NCI-H2081 (cell line): ENCODE measurements at places on chromosomes 3 and 15.

- peak; percentile 28 for DNase-seq
These were observed 440.1 kb downstream of the GABRG3 start for GRCh38 chr15:27410996-27411605.

DNA sequence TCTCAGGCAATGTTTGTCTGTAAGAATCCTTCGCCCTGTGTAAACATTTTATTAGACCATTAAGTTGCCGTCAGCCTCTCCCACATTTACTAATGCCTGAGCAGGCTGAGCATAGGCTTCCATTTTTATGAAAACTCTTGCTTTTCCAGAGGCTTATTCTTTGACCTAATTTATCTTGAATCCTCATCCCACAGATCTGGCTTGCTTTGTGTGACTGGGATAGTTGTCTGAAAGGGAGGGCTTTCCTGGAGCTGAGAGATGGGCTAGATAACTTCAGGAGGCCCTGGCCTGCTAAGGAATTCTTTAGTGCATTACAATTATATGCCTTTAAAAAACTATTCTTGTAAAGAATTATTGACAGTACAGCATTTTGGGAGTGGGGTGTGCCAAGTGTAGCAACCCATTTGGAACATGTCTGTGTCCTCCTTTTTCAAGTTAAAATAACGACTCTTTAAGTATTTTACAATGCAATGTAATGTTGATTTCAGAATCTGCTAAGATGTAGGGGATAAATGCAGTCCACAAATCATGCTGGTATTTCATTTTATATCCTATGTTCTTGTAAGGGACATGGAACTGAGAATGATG lies 52.4 kb downstream of the EEFSEC start:
- DNase-seq = no peak

DNA sequence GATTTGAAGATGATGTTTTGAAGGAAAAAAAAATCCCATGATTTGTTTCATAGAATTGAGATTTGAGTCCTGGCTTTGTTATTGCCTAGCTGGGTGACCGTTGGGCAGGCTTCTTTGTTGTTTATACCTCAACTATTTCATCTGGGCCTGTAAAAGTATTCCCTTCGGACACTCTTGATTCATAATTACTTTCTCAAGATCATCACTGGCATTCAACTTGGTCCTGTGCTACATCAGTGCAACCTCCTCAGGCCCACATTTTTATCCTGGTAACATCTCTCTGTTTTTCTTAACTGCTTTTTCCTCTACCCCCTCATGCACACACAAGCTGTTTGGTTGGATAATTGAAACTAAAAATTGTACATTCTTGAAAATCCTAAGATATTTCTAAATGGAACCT lies 67.5 kb upstream of the P3H2 start:
- DNase-seq = no peak

GRCh38 chr3:169965562-169966427 lies 812 bp upstream of the SEC62 start:
- DNase-seq = peak; percentile 68

- DNase-seq = no peak
These were observed 370.6 kb upstream of the TBL1XR1 start for GRCh38 chr3:177567833-177568232.

DNA sequence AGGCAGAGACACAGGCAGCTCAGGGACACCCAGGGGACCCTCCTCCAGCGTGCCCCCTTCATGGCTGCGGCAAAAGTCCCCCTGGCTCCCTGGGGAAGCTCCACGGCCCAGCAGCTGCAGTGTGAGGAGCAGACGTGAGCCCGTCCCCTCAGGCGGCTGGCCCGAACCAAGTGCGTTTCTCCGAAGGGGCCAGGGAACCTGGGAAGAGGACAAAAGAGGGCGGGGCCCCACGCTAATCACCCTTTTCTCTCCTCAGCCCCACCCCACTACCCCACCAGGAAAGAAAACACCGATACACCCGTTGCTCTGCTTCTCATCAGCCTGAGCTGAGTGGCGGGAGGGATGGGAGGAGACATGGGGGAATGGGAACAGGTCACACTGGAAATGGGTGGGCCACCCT lies at the start of gene MUC4:
MUC4 (minus strand) TSS at position 174 of the 400 bp plus-strand sequence; CDS start at position 62, 112 bp downstream.
- no peak for DNase-seq

DNA sequence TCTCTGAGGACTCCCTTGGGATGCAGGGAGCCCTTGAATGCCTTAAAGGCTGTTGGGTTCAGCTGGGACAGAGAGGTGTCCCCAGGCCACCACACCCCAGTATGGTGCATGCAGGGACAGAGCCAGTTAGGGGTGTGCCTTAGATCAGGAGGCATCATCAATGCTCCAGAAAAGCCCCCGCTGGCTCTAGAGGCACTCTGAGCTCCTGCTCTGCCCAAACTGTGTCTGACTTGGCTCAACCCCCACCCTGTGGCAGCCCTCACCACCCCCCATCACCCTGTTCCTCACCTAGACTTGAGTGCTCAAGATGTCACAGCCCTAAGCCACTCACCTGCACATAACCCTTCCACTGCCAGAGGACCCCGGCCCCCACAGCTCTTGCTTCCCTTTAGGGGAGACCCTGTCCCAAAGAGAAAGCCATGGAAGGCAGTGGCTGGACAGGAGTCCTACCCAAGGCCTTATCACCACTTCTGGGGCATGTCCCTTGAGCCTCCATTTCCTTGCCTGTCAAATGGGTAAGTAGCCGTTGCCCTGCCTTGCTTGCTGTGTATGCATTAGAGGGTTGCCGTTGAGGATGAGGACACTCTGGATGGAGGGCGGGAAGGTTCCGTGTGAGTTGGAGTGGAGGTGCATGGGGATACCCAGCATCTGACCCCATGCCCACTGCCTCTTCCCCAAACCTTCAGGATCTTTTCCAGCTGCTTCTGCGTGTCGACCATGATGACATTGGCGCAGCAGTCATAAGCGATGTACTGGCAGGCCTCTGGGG lies 41.4 kb downstream of the ACSBG1 start:
- DNase-seq = no peak

DNA sequence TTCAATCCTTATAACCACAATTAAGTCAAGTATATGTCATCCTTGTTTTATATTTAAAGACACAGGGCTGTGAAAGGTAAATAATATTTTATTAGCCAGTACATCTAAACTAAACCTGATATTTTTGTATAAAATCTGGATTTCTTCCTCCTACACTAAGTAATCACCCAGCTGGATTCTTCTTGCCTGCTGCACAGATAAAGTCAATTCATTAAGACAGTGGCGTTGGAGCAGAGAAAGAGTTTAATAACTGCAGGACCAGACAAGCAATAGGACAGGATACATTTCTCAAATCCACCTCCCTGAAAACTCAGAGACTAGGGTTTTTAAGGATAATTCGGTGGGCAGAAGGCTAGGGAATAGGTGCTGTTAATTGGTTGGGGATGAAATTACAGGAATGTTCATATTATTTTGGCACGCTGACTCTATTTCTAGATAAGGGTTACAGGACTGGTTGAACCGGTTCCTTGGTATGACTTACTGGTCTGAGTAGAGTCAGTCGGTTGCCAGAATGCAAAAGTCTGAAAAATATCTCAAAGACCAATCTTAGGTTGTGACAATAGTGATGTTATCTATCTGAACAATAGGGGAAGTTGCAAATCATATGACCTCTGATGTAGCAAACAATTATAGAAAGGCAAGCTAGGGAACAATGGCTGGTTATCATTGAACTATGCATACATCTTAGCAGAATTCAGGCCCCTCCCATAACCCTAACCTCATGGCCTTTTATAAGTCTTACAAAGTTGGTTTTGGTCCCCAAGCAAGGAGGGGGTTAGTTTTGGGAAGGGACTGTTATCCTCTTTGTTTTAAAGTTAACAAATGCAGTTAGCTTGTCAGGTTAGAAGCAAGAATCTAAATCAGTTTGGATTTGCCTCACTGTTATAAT lies 244.8 kb downstream of the ALCAM start:
- DNase-seq = no peak

DNA sequence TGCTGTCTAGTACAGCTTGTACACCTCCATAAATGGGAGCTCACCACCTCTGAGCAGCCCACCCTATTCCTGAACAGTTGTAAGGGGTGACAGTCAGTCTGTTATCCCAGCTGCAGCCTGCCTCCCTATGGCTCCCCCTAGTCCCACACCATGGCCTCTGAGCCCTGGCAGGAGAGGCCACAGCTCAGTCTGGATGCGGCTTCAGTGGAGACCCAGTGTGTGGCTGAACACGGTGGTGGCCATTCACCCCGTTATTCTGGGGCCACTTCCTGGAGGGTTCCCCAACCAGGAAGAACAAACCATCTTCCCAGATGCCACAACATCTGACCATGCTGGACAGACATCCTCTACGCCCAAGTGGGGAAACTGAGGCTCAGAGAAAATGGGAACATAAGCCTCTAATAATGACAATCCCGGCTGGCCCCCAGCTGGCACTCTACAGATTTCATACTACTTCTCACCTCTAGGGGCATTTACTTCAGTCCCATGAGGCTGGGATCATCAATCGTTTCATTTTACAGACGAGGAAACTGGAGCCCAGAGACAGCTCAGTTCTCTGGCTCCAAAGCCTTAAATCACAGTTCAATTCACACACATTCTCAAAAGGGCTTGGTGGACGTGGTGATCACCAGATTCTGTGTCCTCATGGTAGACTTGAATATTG lies 9.2 kb upstream of the GRIP2 start:
- DNase-seq = no peak

DNA sequence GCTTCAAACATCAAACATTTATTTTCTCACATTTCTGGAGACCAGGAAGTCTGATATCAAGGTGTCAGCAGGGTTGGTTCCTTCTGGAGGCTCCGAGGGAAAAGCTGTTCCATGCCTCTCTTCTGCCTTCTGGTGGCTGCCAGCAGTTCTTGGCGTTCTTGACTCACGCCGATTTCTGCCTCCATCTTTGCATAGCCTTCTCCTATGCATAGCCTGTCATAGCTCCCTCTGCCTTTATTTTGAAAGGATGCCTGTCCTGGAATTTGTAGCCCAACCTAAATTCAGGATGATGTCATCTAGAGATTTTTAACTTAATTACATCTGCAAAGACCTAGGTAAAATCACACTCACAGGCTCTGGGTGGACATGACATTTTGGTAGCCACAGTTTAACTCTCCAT lies 70.4 kb downstream of the RGMA start:
- DNase-seq = no peak

GRCh38 chr3:36944641-36945270 lies at the start of gene TRANK1:
Gene TRANK1 (minus strand): TSS chr3:36945054. CDS start chr3:36944809, 245 bp downstream.
- peak; percentile 0 for DNase-seq

DNA sequence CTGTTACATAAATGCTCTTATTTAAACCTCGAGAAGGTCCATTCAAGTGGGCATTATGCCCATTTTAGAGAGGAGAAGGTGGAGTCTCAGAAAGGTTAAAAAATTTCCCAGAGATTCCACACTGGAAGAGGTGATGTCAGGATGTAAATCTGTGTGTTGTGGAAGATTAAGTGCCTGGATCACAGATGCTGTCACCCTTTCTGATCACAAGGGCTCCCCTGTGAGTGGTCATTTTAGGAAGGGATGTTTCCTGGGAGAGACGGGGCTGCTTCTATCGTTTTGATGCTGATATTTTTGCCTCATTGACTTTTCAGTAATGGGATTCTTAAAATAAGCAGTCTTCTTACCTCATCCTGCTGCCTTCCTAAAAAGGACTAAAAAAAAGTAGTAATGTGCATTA lies 132.5 kb downstream of the CLSTN2 start:
- DNase-seq = no peak

DNA sequence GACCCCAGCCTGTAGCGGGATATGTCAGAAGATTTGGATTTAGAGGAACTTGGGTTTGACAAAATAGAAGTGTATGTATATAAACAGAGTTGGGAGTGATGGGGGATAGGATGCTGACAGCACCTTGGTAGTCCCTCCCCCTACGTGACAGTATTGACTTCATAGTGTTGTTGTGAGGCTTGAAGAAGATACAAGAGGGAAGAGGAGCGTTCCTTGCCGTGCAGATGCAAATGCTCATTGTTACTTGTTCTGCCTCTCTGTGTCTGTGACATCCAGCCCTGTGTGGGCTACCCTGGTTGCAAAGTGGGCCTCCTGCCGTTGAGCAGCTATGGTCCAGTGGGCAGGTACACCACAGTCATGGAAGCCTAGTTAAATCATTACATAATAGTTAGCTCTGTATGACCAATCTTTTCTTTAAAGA lies 45.0 kb downstream of the SMAD3 start:
- DNase-seq = no peak

GRCh38 chr3:118960876-118961450 lies 73.7 kb downstream of the IGSF11 start:
- no peak for DNase-seq
